Mesangial cell (primary cell): ENCODE measurements at places on chromosomes 3 and 15. TPM values are rescaled to one million over a fixed set of nuclear protein-coding genes. Genes with fewer than 3 reads are reported as not detected.

The SLC28A1 gene
- total RNA-seq = not detected in 2 replicates

The CIDEC gene
- total RNA-seq = 0.13 TPM in 1 of 2 replicates, not detected in the other

The DNAJC17 gene
- 32.7 and 34.9 TPM in 2 replicates for total RNA-seq

The CLCN2 gene
- 3.9 and 4.1 TPM in 2 replicates for total RNA-seq
